ENCODE measurements at places on chromosomes 11 and 22.

DNA sequence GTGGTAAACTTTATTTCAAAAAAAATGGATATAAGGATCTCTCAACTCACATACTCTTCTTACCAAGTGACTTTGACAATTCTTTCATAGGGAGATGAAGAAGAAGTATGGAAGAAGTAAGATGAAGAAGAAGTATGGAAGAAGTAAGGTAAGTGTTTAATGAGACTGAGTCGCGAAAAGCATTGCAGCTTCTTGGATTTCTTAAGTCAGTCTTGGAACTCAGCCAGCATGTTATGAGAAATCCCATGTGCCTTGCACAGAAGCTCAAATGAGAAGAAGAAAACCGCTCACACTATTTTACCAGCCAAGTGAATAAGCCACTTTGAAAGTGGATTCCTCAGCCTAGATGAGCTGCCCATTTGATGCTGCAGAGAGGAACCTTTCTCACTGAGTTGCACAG is 332.0 kb upstream of the CCDC179 start:
- DNase-seq: no peak

GRCh38 chr11:123560006-123560405 is 94.4 kb downstream of the SCN3B start:
- no peak for DNase-seq

DNA sequence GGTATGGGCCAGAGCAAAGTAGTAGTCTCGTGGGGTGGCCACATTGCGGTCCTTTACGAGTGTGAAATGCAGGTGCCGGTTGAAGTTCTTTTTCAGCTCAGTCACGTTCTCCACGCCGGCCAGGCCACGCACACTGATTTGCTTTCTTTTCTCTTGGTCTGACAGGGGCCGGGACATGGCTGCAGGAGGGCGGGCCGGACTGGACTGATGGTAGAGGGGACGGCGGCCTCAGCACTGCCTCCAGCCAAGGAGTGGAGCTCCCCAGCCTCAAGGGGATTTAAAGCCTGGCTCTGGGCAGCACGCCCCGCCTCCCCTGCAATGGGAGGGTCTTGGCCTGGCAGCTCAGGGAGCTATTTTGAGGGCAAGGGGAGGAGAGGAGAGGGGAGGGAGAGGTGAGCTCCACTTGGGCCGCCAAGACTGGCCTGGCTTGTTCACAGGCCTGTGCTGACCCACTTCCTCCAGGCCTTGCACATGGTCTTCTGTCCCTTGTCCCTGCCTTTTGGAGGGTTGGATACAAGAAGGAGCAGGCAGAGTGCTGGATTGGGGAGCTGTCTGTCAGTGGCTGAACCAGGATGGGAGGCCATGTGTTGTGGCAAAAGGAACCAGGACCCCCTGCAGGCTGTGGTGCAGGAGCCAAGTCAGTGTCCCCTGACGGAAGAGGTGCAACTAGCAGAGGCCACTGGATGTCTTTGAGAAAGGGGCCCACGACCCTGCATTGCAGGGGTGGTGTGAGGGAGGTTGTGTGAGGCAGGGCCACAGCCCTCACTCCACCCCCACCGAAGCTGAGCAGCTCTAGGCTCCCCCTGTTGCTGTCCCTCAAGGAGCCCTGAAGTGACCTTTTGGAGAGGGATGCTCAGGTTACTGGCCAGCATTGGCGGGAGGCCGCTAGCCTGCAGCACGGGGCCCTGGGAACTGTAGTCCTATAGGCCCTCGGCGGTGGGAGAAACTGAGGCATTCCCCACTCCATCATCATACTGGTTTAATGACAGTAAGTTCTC is at the start of gene PYGM:
TSS of gene PYGM (minus strand) at position 253 of the 998 bp plus-strand sequence. CDS start at position 177, 76 bp downstream.
- DNase-seq: no peak

DNA sequence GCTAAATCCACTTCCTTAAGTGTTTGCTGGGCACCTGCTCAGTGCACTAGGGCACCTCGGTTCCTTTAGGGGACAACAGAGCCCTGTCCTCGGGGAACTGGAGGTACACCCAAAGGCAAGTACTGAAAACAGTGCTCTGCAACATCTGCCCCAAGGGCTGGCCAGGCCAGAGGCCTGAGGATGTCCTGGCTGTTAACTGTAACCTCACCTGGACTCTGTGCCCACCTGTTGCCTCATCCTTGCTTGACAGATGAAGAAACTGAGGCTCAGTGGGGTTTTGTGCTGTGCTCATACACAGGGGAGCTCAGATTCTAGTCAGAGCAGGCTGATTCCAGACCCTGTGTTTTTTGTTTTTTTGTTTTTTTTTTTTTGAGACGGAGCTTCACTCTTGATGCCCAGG is 2.6 kb downstream of the SEC14L4 start:
- no peak for DNase-seq

GRCh38 chr11:86663761-86664160 is 8.7 kb downstream of the ME3 start:
- DNase-seq: no peak

DNA sequence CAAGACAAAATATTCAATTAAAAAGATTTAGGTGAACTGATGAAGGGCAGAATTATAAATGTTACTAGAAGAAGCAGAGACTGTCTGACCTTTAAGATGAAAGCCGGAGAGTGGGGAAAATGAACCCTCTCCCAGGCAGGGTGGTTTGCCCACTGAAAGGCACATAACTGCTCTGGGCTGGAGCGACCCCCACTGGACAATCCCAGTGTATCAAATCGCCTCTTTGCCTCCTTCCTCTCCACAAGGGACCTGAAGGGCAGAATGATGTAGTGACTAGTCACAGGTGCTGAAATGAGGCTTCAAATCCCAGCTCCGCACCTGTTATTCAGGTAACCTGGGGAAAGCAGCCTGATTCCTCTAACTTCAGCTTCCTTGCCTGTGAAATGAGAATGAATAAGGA is 69.0 kb downstream of the EFCAB6 start:
- no peak for DNase-seq

GRCh38 chr11:126357969-126358762 is 2.7 kb downstream of the ST3GAL4 start:
- DNase-seq: no peak

DNA sequence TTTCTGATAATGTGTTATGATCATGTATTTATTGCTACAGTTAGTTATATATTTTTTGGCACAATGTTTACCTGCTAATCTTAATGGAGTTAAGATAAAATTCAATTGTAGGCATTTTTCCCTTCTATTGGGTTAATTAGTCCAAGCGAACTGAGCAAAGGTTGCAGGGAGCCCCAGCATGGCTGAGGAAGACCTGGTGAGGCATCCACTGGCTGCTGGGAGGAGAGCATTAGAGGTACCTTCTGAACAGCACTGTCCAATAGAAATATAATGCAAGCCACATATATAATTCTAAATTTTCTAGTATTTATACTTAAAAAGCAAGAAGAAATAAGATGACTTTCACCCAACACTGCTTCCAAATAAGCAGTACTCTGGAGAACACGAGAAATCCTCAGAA is 689 bp upstream of the TMEM126A start:
- DNase-seq: no peak

- no peak for DNase-seq
Observed at GRCh38 chr11:44729063-44729462, 2.3 kb downstream of the TSPAN18 start.

GRCh38 chr11:131802440-131803115 is 432.2 kb downstream of the NTM start:
- DNase-seq: no peak

GRCh38 chr11:443542-444199 is 1.9 kb upstream of the ANO9 start:
- DNase-seq: no peak

GRCh38 chr11:118410055-118410745 is 8.8 kb downstream of the ATP5MG start:
- DNase-seq: no peak

- no peak for DNase-seq
Observed at GRCh38 chr11:62671236-62671607, 251 bp upstream of the UQCC3 start.

- DNase-seq: no peak
Observed at GRCh38 chr11:15638386-15638787, 523.7 kb downstream of the INSC start.

DNA sequence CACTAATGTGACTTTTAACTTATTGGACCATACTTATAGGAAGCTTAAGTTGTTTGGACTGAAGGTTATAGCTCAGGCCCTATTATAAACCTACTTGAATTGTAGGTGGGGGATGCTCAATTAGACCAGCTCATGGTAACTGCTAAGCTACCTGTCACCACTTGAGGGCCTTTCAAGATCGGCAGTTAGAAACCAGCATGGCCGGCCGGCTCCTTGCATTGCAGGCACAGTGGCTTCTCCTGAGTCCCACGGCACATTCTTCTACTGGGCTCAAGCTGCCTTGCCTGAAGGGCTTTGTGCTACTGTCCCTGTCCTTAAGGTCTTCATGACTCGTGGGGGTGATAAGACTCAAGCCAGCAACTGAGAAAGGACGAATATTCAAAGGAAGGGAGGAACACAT is 70.8 kb downstream of the TBC1D22A start:
- no peak for DNase-seq

GRCh38 chr11:90587896-90588295 is 365.0 kb upstream of the CHORDC1 start:
- no peak for DNase-seq

DNA sequence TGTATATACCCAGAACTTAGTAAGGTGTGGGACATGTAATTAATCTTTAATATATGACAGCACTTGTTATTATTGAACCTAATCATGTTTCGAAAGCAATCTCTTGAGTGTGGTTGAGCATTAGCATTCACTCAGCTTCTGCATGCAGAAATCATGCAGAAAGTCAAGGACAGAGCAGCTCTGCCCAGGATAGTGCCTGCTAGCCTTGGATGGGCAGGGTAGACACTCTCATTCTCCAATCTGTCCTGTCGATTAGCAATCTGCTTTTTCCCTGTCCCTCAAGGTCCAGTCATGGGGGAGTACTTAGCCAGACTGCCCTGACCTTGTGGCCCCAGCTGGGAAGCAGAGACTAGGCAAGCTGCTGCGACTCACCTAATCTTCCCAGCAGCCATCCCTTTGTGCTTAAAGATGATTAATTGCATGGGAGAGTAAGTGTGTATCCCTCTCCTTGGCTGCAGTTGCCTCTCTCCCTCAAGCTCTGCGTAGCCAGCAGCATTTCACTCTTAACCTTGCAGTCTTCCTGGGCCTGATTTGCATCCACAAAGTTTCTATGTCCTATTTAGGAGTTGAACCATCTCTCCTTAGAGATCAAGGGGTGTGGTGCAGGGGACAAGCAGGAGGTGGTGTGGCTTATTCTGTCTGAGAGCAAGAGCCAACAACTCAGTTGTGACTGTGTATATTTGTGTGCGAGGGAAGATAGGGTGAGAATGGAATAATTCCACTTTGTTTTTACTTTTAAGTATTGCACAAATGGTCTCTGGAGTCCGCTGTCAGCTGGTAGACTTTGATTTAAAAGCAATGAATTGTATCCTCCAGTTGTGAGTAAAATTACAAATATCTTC is 101.4 kb downstream of the FDX1 start:
- DNase-seq: no peak

GRCh38 chr11:96338910-96339705 is 3.9 kb downstream of the MAML2 start:
- DNase-seq: no peak

GRCh38 chr22:24414984-24415945 is 12.1 kb upstream of the ADORA2A start:
- no peak for DNase-seq

DNA sequence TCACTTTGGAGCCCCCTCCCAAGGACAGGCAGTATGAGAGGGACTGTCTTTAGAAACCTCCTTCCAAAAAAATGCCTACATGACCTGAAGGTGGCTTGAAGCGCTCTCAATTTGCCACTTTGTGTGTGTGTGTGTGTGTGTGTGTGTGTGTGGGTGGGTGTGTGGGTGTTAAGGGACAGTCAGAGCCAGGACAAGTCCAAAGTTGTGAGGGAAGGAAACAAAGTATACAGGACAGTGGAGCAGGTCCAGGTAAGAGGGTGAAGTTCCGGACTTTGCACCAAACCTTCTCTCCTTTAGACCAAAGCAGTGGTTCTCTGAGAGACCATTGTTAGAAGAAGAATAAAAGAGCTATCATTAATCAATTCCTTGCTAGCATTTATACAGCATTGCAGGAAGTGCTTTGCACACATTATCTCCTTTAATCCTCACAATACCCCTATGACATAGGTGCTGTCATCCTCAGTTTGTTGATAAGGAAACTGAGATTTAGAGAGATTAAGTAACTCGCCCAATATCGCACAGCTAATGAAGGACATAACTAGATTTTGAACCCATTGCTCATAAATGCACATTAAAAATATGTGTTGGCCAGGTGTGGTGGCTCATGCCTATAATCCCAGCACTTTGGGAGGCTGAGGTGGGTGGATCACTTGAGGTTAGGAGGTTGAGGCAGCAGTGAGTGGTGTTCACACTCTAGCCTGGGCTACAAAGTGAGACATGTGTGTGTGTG is 12.4 kb upstream of the SLC5A1 start:
- DNase-seq: no peak

GRCh38 chr11:96260067-96260511 is 82.9 kb downstream of the MAML2 start:
- DNase-seq: no peak

DNA sequence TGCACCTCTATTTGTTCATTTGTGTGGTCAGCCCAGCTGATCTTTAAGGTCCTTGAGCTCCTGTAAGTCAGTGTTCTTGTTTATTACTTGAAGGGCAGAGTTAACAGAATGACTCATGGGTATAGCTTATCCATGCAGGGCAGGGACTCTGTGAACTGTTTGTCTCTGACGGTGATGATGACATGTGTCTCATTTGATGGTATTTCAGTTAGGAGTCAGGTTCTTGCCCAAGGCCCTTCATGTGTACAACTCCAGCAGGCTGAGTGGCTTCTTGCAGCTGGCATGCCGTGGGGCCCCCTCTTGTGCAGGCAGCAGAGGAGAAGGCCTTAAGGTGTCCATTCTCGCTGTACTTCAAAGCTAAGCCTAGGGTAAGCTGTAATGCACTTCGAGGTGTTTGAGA is 165.1 kb downstream of the DBX1 start:
- no peak for DNase-seq

- DNase-seq: no peak
Observed at GRCh38 chr11:47390422-47390760, 12.0 kb upstream of the SPI1 start.

DNA sequence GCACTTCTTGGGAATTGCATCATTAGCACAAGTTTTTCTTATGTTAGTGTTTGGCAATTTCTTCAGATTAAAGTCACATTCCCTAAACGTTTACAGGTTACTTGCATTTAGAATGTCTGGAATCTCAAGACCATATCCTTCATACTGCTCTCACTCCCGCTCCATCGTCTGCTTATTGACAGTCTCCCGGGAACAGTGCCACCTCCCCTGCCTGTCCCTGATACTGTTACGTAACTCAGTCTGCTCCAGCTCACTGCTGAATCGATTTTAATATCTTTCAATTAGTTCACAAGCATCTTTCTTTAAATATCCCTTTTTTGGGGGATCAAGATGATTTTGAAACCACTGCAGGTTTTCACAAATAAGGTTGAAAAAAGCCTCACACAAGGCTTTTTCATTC is 48.2 kb downstream of the GLYATL2 start:
- DNase-seq: no peak

DNA sequence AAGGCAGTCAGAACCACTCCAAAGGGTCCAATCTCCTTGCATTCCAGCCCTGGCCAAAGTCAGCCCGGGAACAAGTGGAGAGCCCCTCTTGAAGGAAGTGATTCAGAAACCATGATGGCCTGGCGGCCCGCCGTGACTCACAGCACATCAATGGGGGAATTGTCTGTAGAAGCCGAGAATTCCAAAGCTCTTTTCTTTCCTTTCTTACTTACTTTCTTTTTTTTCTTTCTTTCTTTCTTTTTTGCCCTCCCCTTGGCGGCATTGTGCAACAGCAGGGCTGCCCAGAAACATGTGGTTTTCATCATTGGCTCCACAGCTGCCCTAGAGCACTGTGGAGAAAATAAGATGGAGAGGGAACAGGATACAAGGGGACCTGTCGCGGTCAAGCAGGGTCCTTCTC is 140.2 kb upstream of the TIMP3 start:
- no peak for DNase-seq

- no peak for DNase-seq
Observed at GRCh38 chr11:69654001-69654659, 13.2 kb downstream of the CCND1 start.

Measured in stimulated activated CD4-positive, alpha-beta T cell treated with anti-CD3 and anti-CD28 coated beads, Interleukin-15, amount 100 ng/mL, for 1 hour (primary cell).